ENCODE measurements at places on chromosomes 3 and 15. TPM values are rescaled to one million over a fixed set of nuclear protein-coding genes. Genes with fewer than 3 reads are reported as not detected.

DNA sequence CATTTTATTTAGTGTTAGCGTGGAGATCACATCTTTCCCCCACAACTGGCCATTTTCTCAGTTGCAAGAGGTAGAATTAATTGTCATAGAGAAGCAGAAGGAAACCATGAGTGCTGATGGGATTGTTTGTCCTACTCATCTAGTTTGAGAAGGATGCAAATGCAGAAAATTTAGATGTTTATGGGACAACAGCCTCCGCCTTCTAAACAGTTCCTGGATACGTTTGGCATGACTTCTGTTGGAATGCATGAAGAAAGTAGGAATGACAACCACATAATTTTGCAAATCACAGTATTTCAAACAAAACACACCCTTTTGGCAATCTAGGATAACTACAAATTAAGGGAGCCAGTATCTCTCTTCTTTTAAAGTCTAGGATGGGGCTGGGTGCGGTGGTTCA is 240.1 kb upstream of the SUCLG2 start:
- no peaks in the 10 kb centered on the region for H3K36me3 ChIP-seq
- DNase-seq, result no peak
- H3K4me3 ChIP-seq, result no peak overlapping the region

Gene ZBTB20
- total RNA-seq, result 120 TPM

- H3K36me3 ChIP-seq, result no peaks in the 10 kb centered on the region
- no peaks in the 10 kb centered on the region for H3K4me1 ChIP-seq
- DNase-seq, result no peak
- no peaks in the 10 kb centered on the region for H3K27me3 ChIP-seq
- H3K27ac ChIP-seq, result no peak overlapping the region
These were observed 15.1 kb upstream of the TMEM158 start for GRCh38 chr3:45241206-45241605.

Gene NLGN1
- total RNA-seq, result 18.3 TPM

- H3K4me3 ChIP-seq, result no peak overlapping the region
- no peak for DNase-seq
- H3K27ac ChIP-seq, result no peak overlapping the region
- no peaks in the 10 kb centered on the region for H3K27me3 ChIP-seq
These were observed 154.6 kb downstream of the EEFSEC start for GRCh38 chr3:128307781-128308469.

Gene IQCF5
- not detected for total RNA-seq

DNA sequence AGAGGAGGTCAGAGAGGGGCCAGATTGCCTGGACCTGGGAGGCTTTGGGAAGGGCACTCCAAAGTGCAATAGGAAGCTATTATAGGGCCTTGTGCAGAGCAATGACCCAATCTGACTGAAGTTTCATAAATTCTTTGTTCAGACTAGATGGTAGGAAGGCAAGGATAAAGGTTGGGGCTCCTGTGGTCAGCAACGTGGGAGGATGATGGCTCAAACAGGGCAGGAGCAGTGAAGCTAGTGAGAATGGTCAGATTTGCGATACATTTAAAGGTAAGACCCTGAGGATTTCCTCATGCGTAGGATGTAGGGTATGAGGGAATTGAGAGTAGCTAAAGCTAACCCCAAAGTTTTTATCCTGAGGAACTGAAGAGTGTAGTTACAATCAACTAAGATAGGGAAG is 139.0 kb downstream of the USP13 start:
- H3K4me3 ChIP-seq, result no peak overlapping the region
- no peaks in the 10 kb centered on the region for H3K36me3 ChIP-seq
- no peaks in the 10 kb centered on the region for H3K27me3 ChIP-seq
- DNase-seq, result no peak
- no peak overlapping the region for H3K27ac ChIP-seq

DNA sequence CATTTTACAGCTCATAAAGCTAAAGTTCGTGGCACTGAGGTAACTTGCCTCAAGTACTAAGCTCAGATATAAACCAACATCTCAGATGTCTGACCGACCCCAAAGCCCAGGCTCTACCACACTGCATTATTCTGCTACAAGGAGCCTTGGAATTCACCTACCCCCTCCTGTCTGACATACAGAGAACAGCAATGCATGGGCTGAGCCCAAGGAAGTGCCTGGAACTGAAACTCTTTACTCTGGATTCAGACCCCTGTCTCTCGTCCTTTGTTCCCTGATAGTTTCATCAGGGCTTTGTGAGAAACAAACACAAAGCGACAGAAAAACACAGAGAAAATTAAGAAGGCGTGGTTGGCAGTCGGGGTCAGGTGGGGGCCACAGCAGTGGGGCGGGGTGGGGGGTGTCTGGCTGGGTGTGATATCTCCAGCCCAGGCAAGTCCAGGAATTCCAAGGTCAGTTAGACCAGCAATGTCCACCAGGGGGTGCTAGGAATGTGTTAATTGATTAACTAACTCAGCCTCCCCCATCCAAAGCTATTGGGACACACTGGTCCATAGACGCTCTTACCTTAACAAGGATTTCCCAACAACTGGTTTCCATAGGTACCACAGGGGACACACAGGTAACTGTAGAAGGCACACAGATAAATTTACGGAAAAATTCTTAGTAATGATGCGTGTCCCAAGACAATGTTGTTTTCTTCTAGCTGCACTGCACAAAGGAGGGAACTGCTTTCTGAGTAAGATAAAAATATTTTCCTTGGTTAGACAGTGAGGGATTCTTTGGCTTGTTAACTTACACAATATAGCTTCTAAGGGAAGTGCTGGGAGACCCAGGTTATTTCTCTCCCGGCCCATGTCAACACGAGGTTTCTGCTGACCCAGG is 18.8 kb upstream of the SSUH2 start:
- peaks cover 29% of the 10 kb centered on the region for H3K4me1 ChIP-seq
- H3K27ac ChIP-seq, result no peak overlapping the region
- no peak overlapping the region for H3K4me3 ChIP-seq
- no peak for DNase-seq

GRCh38 chr15:47582233-47582632 is 135.1 kb upstream of the SEMA6D start:
- no peaks in the 10 kb centered on the region for H3K36me3 ChIP-seq
- peaks cover 14% of the 10 kb centered on the region for H3K4me1 ChIP-seq
- H3K4me3 ChIP-seq, result no peak overlapping the region
- no peak for DNase-seq

DNA sequence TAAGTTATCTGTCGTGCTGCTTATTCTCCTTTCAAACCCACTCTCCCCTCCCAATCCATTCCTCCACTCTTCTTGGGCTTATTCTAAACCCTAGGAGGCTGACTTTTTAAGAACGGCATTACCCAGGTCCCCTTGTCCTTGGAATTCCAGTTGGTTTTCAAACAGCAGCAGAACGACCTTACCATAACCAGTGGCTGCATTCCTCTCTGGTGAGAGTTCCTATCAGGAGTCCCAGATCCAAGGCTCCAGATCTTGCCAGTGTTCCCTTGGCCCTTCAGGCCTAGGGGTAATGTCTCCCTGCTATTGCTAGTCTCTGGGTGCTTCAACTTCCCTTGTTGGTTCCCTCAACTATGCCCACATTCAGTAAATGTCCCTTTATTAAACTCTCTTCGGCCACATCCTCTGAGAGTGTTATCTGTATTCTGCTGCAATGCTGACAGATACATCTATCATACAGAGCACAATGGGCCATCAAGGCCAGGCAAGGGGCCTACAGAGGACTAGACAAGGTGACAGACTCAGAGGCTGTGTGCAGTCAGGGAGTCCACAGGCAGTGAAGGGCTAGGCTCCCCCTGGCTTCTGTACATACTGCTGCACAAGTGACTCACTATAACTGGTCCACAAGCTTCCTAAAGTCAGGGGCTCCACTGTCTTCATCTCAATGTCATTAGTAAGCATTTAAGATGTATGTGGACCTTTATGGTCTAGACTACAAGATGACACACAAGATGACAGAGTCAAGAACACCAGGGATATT is 10.1 kb downstream of the LYSMD2 start:
- no peak overlapping the region for H3K4me3 ChIP-seq
- DNase-seq, result no peak
- no peaks in the 10 kb centered on the region for H3K36me3 ChIP-seq
- H3K27ac ChIP-seq, result no peak overlapping the region

Gene TMCO5A
- total RNA-seq, result not detected

- H3K4me1 ChIP-seq, result no peaks in the 10 kb centered on the region
- no peak for DNase-seq
- H3K27me3 ChIP-seq, result no peaks in the 10 kb centered on the region
- no peak overlapping the region for H3K27ac ChIP-seq
These were observed 1146.7 kb downstream of the IGSF11 start for GRCh38 chr3:117887901-117888300.

- no peaks in the 10 kb centered on the region for H3K27me3 ChIP-seq
- no peak overlapping the region for H3K27ac ChIP-seq
- no peaks in the 10 kb centered on the region for H3K36me3 ChIP-seq
These were observed 159.1 kb downstream of the TIGIT start for GRCh38 chr3:114452937-114453336.

Gene NR2E3
- 0.92 TPM for total RNA-seq

DNA sequence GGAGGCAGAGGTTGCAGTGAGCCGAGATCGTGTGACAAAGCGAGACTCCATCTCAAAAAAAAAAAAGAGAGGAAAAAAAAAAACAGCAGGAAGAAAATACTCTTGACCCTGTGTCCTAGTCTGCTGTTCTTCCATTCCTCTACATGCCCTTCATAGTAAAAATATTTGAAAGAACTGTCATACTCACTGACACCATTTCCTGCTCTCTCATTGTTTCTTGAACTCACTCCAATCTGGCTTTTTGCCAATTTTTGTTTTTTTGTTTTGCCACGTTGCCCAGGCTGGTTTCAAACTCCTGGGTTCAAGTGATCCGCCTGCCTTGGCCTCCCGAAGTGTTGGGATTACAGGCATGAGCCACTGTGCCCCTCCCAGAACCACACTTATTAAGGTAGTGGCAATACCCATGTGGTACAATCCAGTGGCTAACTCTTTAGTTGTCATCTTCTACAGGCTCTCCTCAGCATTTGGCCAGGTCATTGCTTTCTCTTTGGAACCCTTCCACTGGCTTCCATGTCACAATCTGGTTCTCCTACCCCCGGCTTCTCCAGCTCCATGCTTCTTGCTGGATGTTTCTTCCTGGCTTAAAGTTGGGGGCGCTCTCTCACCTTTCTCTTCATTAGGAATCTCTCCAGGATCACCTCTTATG is 238.2 kb upstream of the C2CD4B start:
- no peak overlapping the region for H3K4me3 ChIP-seq
- H3K27ac ChIP-seq, result peak overlapping the region; percentile 37
- H3K36me3 ChIP-seq, result no peaks in the 10 kb centered on the region
- H3K27me3 ChIP-seq, result no peaks in the 10 kb centered on the region
- no peak for DNase-seq

Gene CDHR4
- 0.68 TPM for total RNA-seq

DNA sequence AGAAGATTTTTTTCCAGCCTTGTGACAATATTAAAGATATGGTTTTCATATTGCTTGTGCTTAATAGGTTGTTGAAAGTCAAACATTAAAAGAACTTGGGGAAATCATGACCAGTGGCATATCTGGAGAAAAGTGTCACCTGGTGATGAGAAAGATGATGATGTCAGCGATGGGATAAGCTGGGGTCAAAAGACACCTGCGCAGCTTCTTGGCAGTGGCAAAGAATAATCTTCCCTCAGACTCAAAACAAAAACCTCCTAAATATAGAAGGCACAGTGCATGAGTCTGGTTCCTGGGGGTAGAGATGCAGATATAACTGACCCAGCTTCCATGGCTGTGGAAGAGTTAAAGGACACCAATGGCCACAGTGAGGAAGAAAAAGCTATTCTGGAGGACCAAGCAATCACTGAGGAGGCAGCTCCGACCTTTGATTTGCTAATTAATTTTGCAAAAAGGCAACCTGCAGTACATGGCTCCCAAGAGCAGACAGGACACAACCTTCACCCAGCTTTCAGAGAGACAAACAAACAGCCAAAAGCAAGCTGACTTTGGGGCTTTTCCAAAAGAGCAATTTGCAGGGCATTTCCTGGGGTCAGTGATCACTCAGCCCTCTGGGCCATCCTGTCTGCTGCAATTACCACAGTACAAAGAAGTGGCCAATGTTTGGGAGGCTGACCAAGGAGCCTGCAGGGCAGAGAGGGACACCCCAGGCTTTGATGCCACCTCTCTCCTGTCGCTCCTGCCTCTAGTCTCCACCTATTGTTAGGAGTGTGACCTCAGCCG is 17.6 kb upstream of the SEMA5B start:
- H3K36me3 ChIP-seq, result no peaks in the 10 kb centered on the region
- no peaks in the 10 kb centered on the region for H3K27me3 ChIP-seq
- peaks cover 15% of the 10 kb centered on the region for H3K4me1 ChIP-seq

Gene CCR5
- total RNA-seq, result 3.6 TPM

DNA sequence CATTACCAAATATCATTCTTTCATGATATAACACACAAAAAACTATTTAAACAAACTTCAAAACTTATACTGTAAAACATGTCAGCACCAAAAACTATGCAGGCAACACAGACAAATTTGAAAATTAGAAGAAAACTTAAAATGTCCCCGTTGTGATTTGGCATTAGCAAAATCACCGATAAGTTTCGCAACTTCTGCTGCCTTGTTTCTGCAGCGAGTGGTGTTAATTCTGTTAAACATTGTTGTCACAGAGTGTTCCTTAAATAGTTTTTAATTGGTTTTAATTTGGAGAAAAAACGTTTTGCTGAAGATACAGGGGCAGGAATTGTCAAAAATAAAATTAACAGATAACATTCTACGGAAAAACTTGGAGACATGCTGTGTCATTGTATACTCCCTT is 160.6 kb downstream of the RPLP1 start:
- no peak overlapping the region for H3K27ac ChIP-seq
- no peaks in the 10 kb centered on the region for H3K27me3 ChIP-seq
- H3K36me3 ChIP-seq, result no peaks in the 10 kb centered on the region
- H3K4me3 ChIP-seq, result no peak overlapping the region

DNA sequence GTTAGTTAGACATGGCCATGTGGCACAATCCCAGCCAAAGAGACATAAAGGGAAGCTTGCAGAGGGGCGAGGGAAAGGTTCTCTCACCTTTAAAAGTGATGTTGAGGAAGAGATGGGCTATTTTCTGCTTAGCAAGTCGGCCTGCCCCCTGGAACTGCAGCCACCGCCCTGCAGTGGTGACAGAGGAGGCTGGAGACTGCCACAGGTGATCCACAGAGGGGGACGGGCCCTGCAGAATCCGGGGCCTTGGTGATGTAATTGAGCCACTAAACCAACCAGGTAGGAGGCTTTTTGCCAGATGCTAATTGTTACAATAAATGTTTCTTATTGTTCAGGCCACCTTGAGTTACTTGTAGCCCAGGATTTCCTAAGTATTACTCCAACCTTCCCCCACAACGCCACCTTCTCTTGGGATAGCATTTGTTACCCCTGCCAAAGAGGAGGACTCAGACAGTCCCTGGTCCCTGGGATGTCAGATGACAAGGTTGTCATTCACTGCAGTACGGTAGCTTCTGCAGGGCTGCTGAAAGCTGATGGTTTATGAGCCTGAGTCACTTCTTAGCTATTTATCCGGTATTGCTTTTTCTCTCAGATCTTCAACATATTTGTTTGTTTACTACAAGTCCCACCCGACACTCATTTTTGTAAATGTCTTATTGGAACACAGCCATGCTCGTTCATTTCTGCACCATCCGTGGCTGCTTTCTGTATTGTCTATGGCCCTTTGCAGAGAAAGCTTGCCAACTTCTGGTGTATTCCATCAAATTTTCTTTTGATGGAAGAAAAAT is 63.3 kb upstream of the SEC61A1 start:
- no peak for DNase-seq
- no peak overlapping the region for H3K4me3 ChIP-seq
- no peaks in the 10 kb centered on the region for H3K4me1 ChIP-seq
- no peaks in the 10 kb centered on the region for H3K27me3 ChIP-seq
- H3K36me3 ChIP-seq, result no peaks in the 10 kb centered on the region

GRCh38 chr15:78800189-78800588 is 11.1 kb downstream of the ADAMTS7 start:
- peaks cover 20% of the 10 kb centered on the region for H3K4me1 ChIP-seq
- no peaks in the 10 kb centered on the region for H3K27me3 ChIP-seq
- DNase-seq, result no peak

- no peak overlapping the region for H3K27ac ChIP-seq
- H3K4me3 ChIP-seq, result no peak overlapping the region
- H3K4me1 ChIP-seq, result no peaks in the 10 kb centered on the region
- no peak for DNase-seq
These were observed 112.6 kb downstream of the ERC2 start for GRCh38 chr3:56355570-56356185.

Gene CHRNA5
- 0.27 TPM for total RNA-seq

All from thoracic aorta (tissue), 2 donors.